Fibroblast of villous mesenchyme (primary cell): ENCODE measurements at places on chromosomes 5 and 9. TPM values are rescaled to one million over a fixed set of nuclear protein-coding genes. Genes with fewer than 3 reads are reported as not detected.

- DNase-seq = peak; percentile 53
Measured at GRCh38 chr9:4508246-4508906, 18.1 kb downstream of the SLC1A1 start.

GRCh38 chr5:51748647-51749046 is 365.4 kb downstream of the ISL1 start:
- DNase-seq = no peak

DNA sequence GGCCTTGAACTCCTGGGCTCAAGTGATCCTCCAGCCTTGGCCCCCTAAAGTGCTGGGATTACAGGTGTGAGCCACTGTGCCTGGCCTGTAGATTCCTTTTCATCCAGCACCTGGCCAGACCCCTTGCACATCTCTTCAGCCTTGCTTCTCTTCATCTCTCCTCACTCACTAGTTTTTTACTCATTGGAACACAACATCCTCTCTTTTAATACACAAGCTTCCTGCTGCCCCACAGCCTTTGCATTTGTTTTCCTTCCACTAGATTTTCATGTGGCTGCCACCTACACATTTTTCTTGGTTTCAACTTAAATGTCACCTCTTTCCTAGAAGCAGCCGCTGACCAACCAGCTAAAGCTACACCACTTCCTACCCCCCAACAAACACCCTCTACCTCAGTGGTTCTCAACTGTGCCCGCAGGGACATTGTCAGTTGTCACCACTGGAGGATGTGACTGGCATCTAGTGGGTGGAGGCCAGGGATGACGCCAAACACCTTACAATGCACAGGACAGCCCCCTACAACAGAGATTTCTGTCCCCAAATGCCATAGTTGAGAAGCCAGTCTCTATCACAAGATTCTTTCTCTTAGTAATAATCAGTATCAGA is 33.7 kb downstream of the HAVCR1 start:
- DNase-seq = no peak

- no peak for DNase-seq
Measured at GRCh38 chr5:147436596-147436995, 73.3 kb downstream of the DPYSL3 start.

GRCh38 chr5:78887384-78888118 is 97.6 kb downstream of the ARSB start:
- DNase-seq = no peak

DNA sequence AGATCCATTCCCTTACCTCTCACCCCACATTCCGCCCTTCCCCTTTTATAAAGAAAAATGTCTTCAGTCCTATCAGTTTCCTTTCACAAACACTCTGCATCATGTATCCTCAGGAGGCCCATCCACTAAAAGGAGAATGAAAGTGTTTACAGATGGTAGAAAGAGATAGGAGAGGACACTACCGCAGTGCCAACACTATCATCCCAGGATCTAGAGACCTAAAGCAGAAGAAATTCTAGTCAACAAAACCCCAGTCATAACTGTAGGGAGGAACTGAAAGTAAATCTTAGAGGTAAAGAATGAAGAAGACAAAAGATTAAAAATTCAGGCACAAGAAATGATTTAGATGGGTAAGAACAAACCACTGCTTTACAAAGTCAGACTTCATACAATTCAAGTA is 114.1 kb downstream of the MLLT3 start:
- peak; percentile 69 for DNase-seq

GRCh38 chr9:30722065-30722464 is 1662.4 kb upstream of the ACO1 start:
- no peak for DNase-seq

- no peak for DNase-seq
Measured at GRCh38 chr5:98104454-98105188, 668.8 kb upstream of the RGMB start.

- DNase-seq = peak; percentile 66
Measured at GRCh38 chr5:111656580-111656979, 100.4 kb downstream of the NREP start.

DNA sequence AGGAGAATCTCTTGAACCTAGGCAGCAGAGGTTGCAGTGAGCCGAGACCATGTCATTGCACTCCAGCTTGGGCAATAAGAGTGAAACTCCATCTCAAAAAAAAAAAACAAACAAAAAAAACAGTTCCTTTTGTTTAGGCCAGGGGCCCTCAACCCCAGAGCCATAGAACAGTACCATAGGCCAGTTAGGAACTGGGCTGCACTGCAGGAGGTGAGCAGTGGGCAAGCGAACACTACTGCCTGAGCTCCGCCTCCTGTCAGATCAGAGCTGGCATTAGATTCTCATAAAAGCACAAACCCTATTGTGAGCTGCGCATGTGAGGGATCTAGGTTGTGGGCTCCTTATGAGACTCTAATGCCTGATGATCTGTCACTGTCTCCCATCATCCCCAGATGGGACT is 49.1 kb upstream of the SUB1 start:
- DNase-seq = no peak

- peak; percentile 39 for DNase-seq
Measured at GRCh38 chr9:89080193-89080592, 88.9 kb downstream of the S1PR3 start.

GRCh38 chr9:93680443-93681268 is 104.3 kb downstream of the PHF2 start:
- DNase-seq = no peak

GRCh38 chr5:172902497-172903472 is 56.4 kb upstream of the RPL26L1 start:
- DNase-seq = peak; percentile 96

DNA sequence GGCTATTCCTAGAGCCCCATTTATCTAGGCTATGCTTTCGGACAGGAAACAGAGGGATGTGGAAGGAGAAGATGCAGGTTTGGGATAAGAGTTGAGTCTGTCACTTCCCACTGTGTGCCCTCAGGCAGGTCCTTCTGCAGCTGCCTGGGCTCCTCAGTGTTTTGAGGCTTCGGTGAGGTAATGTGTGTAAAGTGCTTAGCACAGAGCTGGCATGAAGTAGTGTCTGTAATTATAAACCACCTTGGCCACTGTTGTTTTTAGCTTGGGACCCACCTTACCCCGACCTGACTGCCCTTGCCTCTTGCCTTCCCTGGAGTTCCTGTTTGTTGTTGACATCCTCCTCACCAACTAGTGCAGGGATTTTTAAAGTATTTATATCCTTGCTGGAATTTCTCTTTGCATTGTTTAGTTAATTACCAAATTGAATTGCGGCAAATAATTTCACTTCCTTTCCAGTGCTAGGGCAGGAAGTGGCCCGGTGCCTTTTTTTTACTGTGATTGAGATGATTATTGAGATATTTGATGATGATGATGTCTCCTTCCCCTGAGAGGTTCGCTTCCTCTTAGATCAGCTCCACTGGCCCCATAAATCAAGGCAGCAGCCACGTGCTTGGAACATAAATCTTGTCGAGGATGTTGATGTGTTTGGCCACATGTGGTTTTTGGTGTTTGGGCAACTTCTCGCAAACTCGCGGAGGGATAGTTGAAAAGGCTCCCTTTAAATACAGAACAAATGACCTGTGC is 38.3 kb upstream of the DAB2IP start:
- DNase-seq = peak; percentile 41

GRCh38 chr9:125460346-125460745 is 198.7 kb downstream of the GAPVD1 start:
- DNase-seq = peak; percentile 47

DNA sequence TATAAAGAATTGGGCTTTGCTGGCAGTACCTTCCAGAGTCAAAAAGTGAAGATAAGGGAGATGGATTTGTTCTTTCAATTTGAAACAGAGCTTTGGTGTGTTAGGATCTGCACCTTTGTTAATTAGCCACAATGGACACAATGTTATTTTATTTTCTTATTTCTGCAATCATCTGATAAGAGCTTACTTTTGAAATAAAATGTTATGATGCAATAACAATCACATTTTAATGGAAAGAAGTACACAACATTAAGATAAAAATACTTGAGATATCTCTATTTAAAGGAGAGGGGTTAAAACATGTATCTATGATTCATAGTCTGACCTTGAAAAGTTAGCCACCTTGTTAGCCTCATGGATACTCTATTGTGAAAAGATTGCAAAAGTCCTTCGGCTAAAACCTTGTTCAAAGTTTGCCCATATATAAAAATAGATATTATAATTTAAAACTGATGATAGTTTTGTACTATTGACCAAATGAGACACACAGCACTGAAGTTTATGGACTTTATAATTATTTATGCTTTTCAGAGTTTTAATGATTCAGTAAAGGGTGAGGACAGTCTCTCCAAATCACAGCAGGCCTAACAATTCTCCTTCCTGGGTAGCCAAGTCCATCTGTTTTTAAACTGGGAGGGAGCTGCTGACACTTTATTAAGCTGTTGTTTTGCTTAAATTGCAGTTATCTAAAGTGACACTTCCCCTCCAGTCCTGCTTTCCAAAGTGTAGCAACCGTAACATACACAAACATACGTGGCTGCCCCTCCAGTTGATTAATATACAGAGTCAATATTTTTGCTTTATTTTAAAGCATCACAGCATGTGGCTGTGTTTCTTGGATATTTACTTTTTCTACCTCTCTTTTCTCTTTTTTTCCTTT is 47.6 kb upstream of the DAP start:
- DNase-seq = no peak

- peak; percentile 5 for DNase-seq
Measured at GRCh38 chr9:28464481-28465216, 891.4 kb upstream of the C9orf72 start.

- DNase-seq = no peak
Measured at GRCh38 chr9:99811172-99811571, 10.5 kb upstream of the NR4A3 start.

DNA sequence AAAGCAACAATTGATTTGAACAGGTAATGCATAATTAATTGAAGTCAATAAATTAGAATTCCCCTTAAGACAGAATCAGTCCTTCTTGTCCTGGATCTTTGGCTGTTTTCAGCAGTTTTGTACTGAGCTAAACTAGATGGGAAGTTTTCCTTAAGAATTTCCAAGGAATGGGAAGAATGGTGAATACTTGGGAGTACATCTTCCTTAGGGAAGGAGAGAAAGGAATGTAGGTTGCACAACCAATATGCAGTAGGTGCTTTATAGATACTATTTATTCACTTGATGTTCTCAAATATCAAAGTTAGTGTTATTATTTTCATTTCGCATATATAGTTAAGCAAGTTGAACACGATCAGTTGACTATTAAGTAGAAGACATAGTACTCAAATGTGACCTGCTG is 183.5 kb upstream of the MAP1B start:
- DNase-seq = no peak

GRCh38 chr9:20997503-20998076 is 33.9 kb downstream of the HACD4 start:
- no peak for DNase-seq

DNA sequence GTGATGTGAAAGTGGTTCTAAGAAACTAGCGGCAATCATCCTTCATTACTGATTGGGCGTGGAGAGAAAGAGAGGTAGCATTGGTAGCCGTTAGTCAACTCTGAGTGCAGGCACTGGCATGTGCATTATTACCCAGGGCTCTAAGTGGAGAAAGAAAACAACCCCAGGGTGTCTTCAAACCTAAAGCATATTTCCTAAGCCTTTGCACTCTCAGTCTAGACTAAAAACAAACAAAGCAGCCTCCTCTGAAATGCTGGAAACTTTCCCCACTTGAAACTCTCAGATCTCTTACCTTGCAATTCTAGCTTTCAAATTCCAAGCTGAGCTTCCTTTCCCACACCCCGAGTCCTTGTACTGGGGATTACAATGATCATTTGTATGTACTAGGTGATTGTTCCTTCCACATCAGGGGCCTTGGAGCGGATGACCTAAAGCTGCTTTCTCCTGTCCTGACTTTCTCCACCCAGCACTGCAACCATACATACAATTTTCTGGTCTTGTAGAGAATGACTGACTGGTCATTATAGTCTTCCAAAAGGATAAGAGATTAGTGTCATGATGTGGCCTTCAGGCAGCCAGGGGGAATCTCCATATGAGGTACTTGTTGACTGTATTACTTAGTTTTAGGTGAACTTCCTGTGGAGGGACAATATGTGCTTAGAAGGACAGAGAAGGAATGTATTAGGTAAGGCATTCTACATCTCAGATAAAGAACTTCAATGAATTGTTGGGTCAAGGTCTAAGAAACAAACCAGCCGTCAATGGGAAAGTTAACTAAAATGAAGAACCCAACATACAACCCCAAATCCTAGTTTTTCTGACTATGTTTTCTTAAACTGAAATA is 98.3 kb upstream of the CDKN2B start:
- DNase-seq = peak; percentile 49

GRCh38 chr9:124242331-124243194 is 15.2 kb upstream of the NEK6 start:
- peak; percentile 51 for DNase-seq

DNA sequence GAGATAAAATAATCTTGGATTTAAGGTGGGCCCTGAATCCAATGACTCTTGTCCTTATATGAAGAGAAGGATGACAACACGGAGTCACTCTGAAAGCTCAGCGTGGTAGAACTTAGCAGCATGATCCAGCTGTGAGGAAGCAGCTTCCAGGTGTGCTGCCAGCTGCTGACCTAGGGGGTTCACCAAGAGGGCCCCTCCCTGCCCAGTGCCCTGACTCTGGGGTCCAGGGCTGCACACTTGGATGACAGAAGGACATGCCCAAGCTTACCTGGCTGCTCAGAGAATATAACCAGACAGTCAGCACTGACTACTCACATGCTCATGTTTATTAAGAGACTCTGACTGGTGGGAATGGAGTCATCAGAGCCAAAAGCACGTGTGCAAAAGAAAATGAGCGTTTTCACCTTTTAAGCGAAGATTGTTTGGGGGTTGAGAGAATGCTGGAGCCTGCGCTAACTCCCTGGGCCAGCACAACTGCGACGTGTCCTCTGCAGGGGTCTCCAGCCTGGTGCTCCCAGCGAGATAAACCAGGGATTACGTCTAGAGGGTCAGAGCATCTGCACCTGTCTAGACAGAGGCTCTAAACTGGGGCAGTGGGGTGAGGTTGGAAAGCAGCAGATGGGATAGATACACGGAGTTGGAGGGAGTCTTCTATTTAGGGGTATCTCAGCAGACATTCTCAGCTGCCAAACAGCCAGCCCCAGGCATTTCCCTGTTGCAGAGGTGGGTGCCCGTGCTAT is 41.3 kb downstream of the ROPN1L start:
- DNase-seq = no peak

DNA sequence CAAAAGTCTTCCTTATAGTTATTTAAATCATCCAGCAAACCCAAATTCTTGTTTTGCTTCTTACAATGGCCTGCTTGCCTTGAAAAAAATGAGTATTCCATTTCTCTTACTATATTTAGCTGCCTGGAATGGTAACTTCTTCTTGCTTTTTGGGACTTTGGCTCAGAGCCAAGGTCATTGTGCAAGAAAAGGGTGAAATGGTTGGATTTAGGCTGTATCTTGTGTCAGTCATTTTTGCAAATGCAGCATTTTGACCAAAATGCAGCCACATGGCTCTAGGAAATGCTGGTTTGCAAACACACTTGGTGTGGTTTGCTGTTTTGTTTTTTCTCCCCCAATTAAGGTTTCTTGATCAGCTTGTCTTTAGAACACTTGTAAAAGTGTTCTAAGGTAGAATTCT is 133.3 kb upstream of the ELL2 start:
- no peak for DNase-seq

Gene SV2C
- total RNA-seq = not detected in 2 replicates

Gene FOXD4L4
- total RNA-seq = under 0.01 TPM in 1 of 2 replicates, not detected in the other

Gene PCDHGA12
- total RNA-seq = 15.5 and 18.7 TPM in 2 replicates

Gene TSSK1B
- 0.43 and 0.64 TPM in 2 replicates for total RNA-seq

Gene SHOC1
- total RNA-seq = under 0.01 TPM in 1 of 2 replicates, not detected in the other

Gene KIF4B
- total RNA-seq = under 0.01 TPM in 1 of 2 replicates, not detected in the other

Gene CDC37L1
- total RNA-seq = 19.3 and 25.9 TPM in 2 replicates

Gene SPARC
- total RNA-seq = 1,969 and 2,230 TPM in 2 replicates

Gene C5orf58
- total RNA-seq = not detected in 2 replicates

Gene FAM170A
- total RNA-seq = not detected in 2 replicates
